Stomach (tissue), 19 donors: ENCODE measurements at places on chromosomes 7 and 10. TPM values are rescaled to one million over a fixed set of nuclear protein-coding genes. Genes with fewer than 3 reads are reported as not detected.
A peak's percentile ranks its signal among the peaks of the same experiment; 100 is the strongest.

Gene CNTNAP2
- total RNA-seq: 7.8 TPM

- H3K4me3 ChIP-seq: peak overlapping the region; percentile 41
- no peak for DNase-seq
- peaks cover 37% of the 10 kb centered on the region for H3K4me1 ChIP-seq
- no peak overlapping the region for H3K27ac ChIP-seq
- H3K36me3 ChIP-seq: no peaks in the 10 kb centered on the region
- H3K27me3 ChIP-seq: peaks cover 100% of the 10 kb centered on the region
Observed at GRCh38 chr7:27192546-27193334, 7.2 kb downstream of the HOXA13 start.

DNA sequence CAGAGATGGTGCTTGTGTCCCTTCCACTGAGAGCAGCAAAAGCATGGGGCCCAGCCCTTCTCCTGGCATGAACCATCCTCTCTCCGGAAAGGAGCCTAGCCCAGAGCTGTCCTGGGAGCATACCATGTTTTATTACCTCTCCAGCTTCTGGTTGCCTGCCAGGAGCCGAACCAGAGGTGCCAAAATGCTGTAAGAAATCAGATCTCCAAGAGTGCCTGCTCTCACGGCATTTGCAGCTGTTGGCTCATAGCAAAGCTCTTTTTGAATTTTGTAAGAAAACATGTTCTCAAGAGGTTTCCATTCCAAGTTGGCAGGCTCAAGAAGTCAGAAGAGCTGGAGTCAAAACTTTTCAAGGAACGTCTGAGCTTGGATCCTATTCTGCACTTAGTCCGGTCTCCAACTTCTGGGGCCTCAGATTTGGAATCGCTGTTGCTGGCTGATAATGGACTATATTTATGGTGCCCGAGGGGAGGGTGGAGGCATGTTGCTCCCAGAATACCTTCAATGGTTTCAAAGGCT, 211.7 kb upstream of the MKI67 start:
- H3K4me1 ChIP-seq: no peaks in the 10 kb centered on the region
- no peaks in the 10 kb centered on the region for H3K27me3 ChIP-seq
- no peak overlapping the region for H3K27ac ChIP-seq
- no peaks in the 10 kb centered on the region for H3K36me3 ChIP-seq
- H3K4me3 ChIP-seq: no peak overlapping the region

- no peaks in the 10 kb centered on the region for H3K27me3 ChIP-seq
- no peaks in the 10 kb centered on the region for H3K4me1 ChIP-seq
- H3K36me3 ChIP-seq: no peaks in the 10 kb centered on the region
- H3K27ac ChIP-seq: no peak overlapping the region
- DNase-seq: no peak
Observed at GRCh38 chr10:112713411-112713810, 236.6 kb upstream of the TCF7L2 start.

DNA sequence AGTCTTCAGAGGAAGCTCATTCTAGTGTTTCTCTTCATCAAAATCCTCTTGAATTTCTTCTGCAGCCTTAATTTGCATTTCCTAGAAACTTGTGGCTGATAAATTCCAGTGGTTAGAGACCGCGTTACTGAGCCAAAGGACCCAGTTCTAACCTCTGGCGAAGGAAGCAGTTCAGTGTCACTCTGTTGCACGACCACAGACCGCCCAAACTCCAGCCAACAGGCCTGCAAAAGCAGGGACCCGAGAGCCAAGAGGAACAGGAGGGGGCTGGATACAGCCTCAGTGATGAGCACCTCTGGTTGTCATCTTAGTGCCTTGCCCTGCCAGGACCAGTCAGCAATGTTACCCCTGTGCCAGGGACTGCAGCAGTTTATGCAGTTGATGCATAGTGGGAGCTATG, 70.0 kb downstream of the AFAP1L2 start:
- H3K4me3 ChIP-seq: no peak overlapping the region
- H3K4me1 ChIP-seq: peaks cover 9% of the 10 kb centered on the region
- H3K27me3 ChIP-seq: no peaks in the 10 kb centered on the region

Gene TMEM72
- not detected for total RNA-seq

DNA sequence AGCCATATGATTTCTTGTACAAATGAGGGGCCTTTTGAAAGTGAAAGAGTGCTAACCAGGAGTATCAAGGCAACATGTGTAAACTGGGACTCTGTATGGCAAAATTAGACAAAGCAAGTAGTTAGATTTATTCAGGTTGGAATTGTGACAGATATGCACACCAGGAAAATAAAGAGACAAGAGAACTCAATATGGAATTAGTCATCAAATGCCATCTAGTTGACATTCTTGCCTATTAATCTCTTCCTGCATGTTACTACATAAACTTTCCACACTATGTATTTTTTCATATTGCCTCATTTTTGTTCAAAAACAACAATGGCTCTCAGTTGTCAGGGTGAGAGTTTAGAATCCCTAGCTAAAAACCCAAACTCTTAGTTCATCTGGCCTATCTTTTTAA, 799.0 kb downstream of the NRG3 start:
- no peaks in the 10 kb centered on the region for H3K4me1 ChIP-seq
- no peak overlapping the region for H3K4me3 ChIP-seq
- H3K36me3 ChIP-seq: no peaks in the 10 kb centered on the region
- no peak for DNase-seq

GRCh38 chr7:73722785-73723184, 3.3 kb upstream of the STX1A start:
- H3K36me3 ChIP-seq: no peaks in the 10 kb centered on the region
- H3K4me1 ChIP-seq: peaks cover 41% of the 10 kb centered on the region
- H3K27me3 ChIP-seq: peaks cover 23% of the 10 kb centered on the region
- no peak for DNase-seq
- no peak overlapping the region for H3K4me3 ChIP-seq

DNA sequence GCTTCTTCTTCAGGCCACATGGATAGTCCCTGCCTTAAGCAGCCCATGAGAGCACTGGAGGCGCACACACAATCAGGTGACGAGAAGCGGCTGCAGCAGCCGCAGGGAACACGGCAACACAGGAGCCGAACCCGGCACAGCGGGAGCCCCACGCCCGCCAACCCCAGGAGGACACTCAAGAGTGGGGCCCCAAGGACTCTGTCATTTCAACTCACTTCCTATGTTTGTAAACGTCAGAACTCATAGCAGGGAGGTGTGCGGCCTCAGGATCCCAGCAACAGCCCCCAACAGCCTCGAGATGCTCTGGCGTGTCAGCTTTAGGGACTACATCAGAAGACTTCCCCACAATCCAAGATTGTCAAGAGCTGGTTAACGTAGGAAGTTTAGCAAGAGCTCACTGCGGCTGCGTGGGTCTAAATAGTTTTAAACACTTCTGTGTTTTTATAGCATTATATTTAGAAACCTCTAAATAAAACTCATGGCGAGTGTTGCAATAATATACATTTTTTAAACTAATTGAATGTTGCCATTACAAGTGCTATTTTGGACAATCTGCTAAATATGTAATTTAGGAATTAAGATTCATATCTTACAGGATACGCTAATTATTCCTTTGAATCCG, 123.4 kb downstream of the MAD1L1 start:
- DNase-seq: no peak
- peaks cover 21% of the 10 kb centered on the region for H3K4me1 ChIP-seq
- H3K27ac ChIP-seq: no peak overlapping the region

Gene MGAM2
- 1.2 TPM for total RNA-seq

Gene ANKRD61
- 4.1 TPM for total RNA-seq

Gene TBATA
- not detected for total RNA-seq
